Thyroid gland (tissue), 4 donors: ENCODE measurements at places on chromosomes 7 and 10.

GRCh38 chr10:49831352-49832035 lies 69.4 kb upstream of the OGDHL start:
- no peak overlapping the region for H3K27ac ChIP-seq
- no peaks in the 10 kb centered on the region for H3K4me1 ChIP-seq
- no peak overlapping the region for H3K4me3 ChIP-seq
- no peaks in the 10 kb centered on the region for H3K27me3 ChIP-seq
- H3K36me3 ChIP-seq, result peaks cover 5% of the 10 kb centered on the region
- DNase-seq, result no peak

GRCh38 chr7:17552952-17553351 lies 254.5 kb downstream of the AHR start:
- DNase-seq, result no peak
- no peaks in the 10 kb centered on the region for H3K27me3 ChIP-seq
- no peak overlapping the region for H3K4me3 ChIP-seq
- no peaks in the 10 kb centered on the region for H3K36me3 ChIP-seq
- no peak overlapping the region for H3K27ac ChIP-seq
- H3K4me1 ChIP-seq, result no peaks in the 10 kb centered on the region

- H3K27me3 ChIP-seq, result no peaks in the 10 kb centered on the region
- H3K27ac ChIP-seq, result no peak overlapping the region
- no peaks in the 10 kb centered on the region for H3K36me3 ChIP-seq
- H3K4me1 ChIP-seq, result no peaks in the 10 kb centered on the region
- no peak for DNase-seq
Measured at GRCh38 chr10:76649723-76650127, 987.9 kb downstream of the KCNMA1 start.

GRCh38 chr7:96253441-96253840 lies 68.5 kb downstream of the SLC25A13 start:
- no peaks in the 10 kb centered on the region for H3K36me3 ChIP-seq
- no peak for DNase-seq
- H3K27me3 ChIP-seq, result no peaks in the 10 kb centered on the region
- no peak overlapping the region for H3K27ac ChIP-seq

DNA sequence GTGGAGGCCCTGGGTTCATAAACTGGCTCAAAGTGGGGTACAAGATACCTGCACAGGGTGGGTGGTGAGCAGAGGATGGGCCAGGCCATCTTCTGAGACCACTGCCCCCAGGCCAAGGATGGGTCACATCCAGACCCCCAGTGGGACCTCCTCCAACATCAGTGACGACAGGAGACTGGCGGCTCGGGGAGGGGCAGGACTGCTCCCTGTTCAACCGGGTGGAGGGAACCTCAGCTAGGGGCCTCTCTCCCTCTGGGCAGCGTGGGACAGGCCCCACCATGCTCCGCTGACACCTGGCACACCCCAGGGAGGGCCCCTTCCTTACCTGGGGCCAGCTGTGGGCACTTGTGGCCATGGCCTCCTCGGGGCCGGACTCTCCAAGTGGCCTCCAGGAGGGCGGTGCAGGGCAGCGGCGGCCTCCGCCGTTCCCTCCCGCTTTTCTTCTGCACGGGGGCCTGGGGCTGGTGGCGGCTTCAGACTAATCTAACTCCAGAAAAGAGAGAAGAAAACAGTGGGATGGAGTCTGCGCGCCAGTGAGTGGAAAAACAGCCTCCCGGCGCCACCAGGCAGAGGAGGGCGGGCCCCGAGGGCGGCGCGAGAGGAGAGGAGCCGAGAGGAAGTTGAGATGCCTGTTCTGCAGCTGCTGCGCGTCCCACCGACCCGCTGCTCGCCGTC lies at the start of gene CALHM2:
Gene CALHM2 (minus strand): TSS at position 540 of the 675 bp plus-strand sequence. CDS start 2,429 bp downstream, outside the sequence.
- H3K4me1 ChIP-seq, result peaks cover 28% of the 10 kb centered on the region
- peak; percentile 47 for DNase-seq
- no peaks in the 10 kb centered on the region for H3K27me3 ChIP-seq
- H3K27ac ChIP-seq, result peak within 1 kb of the TSS; percentile 81
- H3K4me3 ChIP-seq, result peak within 1 kb of the TSS; percentile 66

GRCh38 chr10:69088471-69088769 lies 517 bp downstream of the SRGN start:
- DNase-seq, result no peak
- H3K27me3 ChIP-seq, result no peaks in the 10 kb centered on the region
- H3K27ac ChIP-seq, result peak overlapping the region; percentile 90
- peak overlapping the region; percentile 4 for H3K4me3 ChIP-seq
- H3K36me3 ChIP-seq, result no peaks in the 10 kb centered on the region
- H3K4me1 ChIP-seq, result no peaks in the 10 kb centered on the region

GRCh38 chr10:93630625-93631557 lies 18.6 kb downstream of the PDE6C start:
- no peak overlapping the region for H3K27ac ChIP-seq
- H3K27me3 ChIP-seq, result no peaks in the 10 kb centered on the region
- H3K4me3 ChIP-seq, result no peak overlapping the region
- H3K4me1 ChIP-seq, result no peaks in the 10 kb centered on the region

DNA sequence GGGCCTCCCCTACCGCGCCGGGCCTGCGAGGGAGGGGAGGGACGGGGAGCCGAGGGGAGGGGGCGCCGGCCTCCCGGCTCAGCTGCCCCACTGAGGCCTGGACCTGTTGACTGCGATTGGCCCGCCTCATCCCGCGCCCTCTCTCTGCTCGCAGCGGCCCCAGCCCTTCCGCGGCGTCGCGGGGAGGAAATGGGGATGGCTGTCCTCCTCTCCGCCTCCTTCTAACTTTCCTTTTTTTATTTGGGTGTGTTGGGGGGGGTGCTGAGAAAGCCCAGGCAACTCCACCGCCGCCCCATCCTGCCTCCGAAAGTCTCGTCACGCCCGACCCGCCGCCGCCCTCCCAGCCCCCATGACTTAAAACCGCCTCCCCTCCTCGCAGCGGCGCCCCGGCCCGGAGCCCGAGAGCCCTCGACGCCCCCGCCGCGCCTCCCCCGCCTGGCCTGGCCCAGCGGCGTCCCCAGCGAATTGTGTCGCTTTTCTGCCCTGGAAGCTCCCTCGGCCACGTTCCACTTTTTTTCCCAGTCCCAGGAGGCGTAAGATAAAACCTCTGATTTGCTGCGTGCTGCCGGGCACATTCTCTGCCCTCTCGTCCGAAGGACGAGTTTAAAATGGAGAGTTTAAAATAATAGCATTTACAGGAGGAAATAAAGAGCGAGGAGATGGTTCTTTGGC lies 842 bp upstream of the SKIDA1 start:
- H3K4me1 ChIP-seq, result peaks cover 9% of the 10 kb centered on the region
- H3K36me3 ChIP-seq, result no peaks in the 10 kb centered on the region
- no peaks in the 10 kb centered on the region for H3K27me3 ChIP-seq
- H3K4me3 ChIP-seq, result peak overlapping the region; percentile 17
